ENCODE measurements at places on chromosomes 5 and 9. TPM values are rescaled to one million over a fixed set of nuclear protein-coding genes. Genes with fewer than 3 reads are reported as not detected.

NKD2 gene
- polyA plus RNA-seq = 4.2 TPM

LVRN gene
- polyA plus RNA-seq = 0.32 TPM

ANKRD34B gene
- polyA plus RNA-seq = not detected

SUB1 gene
- 145 TPM for polyA plus RNA-seq

SPATA6L gene
- 2.8 TPM for polyA plus RNA-seq

PCSK1 gene
- polyA plus RNA-seq = 0.05 TPM

TBC1D13 gene
- 10.8 TPM for polyA plus RNA-seq

CCNI2 gene
- 0.05 TPM for polyA plus RNA-seq

SEMA5A gene
- 1.9 TPM for polyA plus RNA-seq

ENTREP1 gene
- 6.4 TPM for polyA plus RNA-seq

GPR150 gene
- 0.05 TPM for polyA plus RNA-seq

SPINK4 gene
- polyA plus RNA-seq = not detected

CORO2A gene
- 9.0 TPM for polyA plus RNA-seq

GFPT2 gene
- polyA plus RNA-seq = 0.73 TPM

PCDHAC2 gene
- 0.02 TPM for polyA plus RNA-seq

CENPH gene
- 8.4 TPM for polyA plus RNA-seq

C5orf58 gene
- polyA plus RNA-seq = not detected

SCGB3A2 gene
- polyA plus RNA-seq = not detected

BTNL3 gene
- 0.02 TPM for polyA plus RNA-seq

ELOVL7 gene
- 2.8 TPM for polyA plus RNA-seq

HRH2 gene
- 0.18 TPM for polyA plus RNA-seq

PCDHGA5 gene
- 0.14 TPM for polyA plus RNA-seq

SIGMAR1 gene
- polyA plus RNA-seq = 68.5 TPM

URM1 gene
- polyA plus RNA-seq = 18.7 TPM

MAP1B gene
- 2.5 TPM for polyA plus RNA-seq

CYSRT1 gene
- 342 TPM for polyA plus RNA-seq

WNK2 gene
- 2.1 TPM for polyA plus RNA-seq

GABRG2 gene
- polyA plus RNA-seq = 0.01 TPM

LHX3 gene
- not detected for polyA plus RNA-seq

FOXD4L3 gene
- polyA plus RNA-seq = not detected

CDC20B gene
- polyA plus RNA-seq = not detected

PCDHB7 gene
- 0.02 TPM for polyA plus RNA-seq

HAVCR2 gene
- polyA plus RNA-seq = 0.47 TPM

PROB1 gene
- 0.41 TPM for polyA plus RNA-seq

FAM240B gene
- not detected for polyA plus RNA-seq

KLHL3 gene
- 1.9 TPM for polyA plus RNA-seq

ALDOB gene
- 0.12 TPM for polyA plus RNA-seq

PCDHGC4 gene
- polyA plus RNA-seq = 0.05 TPM

HTR1A gene
- not detected for polyA plus RNA-seq

SYNPO gene
- polyA plus RNA-seq = 5.0 TPM

MTRR gene
- polyA plus RNA-seq = 4.8 TPM

IRX1 gene
- 0.08 TPM for polyA plus RNA-seq

PCDHB2 gene
- 0.31 TPM for polyA plus RNA-seq

SGTB gene
- 0.89 TPM for polyA plus RNA-seq

CXXC5 gene
- 21.9 TPM for polyA plus RNA-seq

PCDHA1 gene
- 0.02 TPM for polyA plus RNA-seq

NEUROG1 gene
- polyA plus RNA-seq = not detected

CNOT8 gene
- 21.2 TPM for polyA plus RNA-seq

DPH7 gene
- polyA plus RNA-seq = 36.0 TPM

Data from esophagus (tissue), 2 donors.